ENCODE measurements at places on chromosomes 11 and 22.

DNA sequence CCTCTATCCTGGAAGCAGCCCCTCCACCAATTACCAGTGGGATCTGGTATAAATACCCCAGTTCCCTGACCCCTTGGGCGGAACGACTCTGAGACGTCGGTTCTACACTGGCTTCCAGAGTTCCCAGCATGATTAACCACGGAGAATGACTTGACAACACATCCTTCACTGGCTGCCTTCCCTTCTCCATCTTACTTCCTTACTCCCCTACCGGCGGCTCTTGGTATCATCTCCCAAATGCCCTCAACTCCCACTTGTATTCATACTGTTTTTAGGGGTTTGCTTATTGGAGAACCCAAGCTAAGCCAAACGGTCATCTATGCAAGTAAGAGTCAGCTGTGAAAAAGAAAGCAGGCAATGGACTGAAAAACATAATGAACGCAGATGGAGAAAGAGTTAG lies 56.1 kb downstream of the APOL3 start:
- DNase-seq = no peak

DNA sequence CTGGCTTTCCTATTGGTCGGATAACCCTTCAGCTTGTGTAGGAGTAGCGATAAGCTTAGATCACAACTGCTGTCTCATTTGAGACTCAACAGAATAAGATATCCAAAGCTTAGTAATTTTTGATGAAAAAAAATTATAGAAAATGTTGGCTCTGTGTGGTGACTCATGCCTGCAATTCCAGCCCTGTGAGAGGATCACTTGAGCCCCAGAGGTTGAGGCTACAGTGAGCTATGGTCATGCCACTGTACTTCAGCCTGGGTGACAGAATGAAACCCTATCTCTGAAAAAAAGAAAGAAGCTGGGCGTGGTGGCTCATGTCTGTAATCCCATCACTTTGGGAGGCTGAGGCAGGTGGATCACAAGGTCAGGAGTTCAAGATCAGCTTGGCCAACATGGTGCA lies 55.6 kb upstream of the RRM1 start:
- DNase-seq = no peak

- no peak for DNase-seq
These were observed 53.6 kb upstream of the VSTM5 start for GRCh38 chr11:93903989-93904388.

DNA sequence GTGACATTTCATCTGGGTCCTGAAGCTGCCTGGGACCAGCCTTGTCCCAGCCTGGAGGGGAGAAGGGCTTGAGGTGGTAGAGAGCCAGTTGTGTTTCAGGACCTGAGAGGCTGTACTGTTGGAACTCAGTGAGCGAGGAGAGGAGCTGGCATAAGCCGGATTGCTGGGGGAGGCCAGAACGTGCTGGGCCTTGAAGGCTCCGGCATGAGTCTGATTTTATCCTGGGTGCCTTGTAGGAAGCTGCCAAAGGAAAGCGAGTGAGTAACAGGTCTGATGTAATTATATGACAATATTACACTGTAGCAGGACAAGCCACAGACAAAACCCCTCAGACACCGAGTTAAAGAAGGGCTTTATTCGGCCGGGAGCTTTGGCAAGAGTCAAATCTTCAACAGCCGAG lies 17.2 kb downstream of the AP2A2 start:
- no peak for DNase-seq

- no peak for DNase-seq
These were observed 14.8 kb downstream of the FAM181B start for GRCh38 chr11:82718821-82719220.

DNA sequence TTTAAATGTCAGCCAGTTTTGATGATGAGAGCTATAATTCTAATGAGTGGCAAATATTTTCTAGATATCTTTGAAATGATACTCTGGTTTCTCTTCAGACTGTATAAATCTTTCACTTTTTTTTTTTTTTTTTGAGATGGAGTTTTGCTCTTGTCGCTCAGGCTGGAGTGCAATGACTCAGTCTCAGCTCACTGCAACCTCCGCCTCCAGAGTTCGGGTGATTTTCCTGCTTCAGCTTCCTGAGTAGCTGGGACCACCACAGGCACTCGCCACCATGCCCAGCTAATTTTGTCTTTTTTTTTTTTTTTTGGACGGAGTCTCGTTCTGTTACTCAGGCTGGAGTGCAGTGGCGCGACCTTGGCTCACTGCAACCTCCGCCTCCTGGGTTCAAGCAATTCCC lies 113.6 kb downstream of the TEAD1 start:
- no peak for DNase-seq

DNA sequence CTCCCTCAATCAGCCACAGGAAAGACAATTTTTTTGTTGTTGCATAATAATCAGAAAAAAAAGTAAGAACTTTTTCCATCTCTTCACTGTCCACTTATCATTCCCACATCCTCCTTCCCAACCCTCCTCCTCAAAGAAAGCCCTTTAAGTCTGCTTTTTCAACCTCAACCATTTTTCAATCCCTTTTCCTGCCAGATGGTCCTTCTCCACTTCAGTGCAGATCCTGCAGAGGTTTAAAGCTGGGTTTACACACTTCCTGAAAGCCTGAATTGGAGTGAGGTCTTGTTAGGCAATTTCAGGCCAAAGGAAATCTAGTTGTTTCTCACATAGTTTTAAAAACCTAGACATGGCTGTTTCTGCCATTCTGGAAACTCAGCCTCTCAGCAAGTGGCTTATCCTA lies 78.3 kb downstream of the RPL27A start:
- no peak for DNase-seq

DNA sequence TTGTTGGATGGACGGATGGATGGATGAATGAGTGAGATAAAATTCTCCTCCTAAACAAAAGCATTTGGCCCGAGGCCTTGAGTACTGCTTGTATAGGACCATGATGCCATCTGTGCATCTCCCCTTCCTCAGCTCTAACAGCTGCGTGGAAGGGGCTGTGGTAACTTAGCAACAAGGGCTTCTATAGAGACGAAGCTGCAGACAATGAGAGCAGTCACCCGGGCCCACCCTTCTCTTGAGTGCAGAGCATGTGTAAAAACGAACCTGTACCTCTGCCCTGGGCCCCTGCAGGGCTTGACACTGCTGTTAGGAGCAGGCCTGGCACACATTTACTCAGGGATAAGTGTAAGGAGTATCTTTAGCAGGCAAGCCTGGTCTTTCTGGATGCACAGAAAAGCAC lies 391.5 kb downstream of the CADM1 start:
- DNase-seq = no peak

DNA sequence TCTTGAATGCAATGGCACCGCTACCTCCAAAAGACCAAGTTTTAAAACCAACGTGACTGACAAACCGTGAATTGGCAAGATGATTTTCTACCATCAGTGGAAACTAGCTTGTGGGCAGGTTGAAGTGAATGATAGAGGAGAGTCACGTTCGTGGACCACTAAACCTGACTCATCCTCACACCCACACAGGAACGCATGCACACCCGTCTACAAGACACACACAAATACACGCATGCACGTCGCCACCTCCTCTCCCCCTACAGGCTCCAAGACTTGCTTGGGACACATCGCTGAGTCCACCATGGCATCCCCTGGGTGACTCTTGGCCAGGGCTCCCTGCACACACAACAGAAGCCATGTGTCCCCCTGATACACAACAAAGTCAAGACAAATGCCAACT lies 14.4 kb downstream of the TMPRSS6 start:
- peak; percentile 52 for DNase-seq

DNA sequence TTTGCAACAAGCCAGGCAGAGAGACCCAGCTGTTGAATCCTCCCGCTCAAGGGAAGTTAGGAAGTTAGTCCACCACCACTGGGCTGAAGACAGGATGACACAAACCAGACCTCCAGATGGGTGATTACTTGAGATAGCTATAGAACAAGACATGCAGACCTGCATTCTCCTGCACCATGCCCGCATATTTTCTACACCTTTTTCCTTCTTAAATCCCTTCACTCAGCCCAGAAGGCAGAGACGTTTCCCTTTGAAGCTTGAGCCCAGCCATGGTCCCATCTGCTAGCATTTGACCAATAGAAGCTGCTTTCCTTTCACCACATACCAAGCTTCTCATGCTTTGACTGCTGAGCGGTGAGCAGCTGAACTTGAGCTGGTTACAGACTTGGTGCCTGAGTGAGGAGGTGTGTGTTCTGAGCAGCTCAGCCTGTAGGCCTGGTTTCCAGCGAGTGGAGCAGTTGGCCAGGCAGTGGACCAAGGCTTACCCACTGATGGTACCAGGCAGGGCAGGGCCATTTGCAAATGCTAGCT lies 29.2 kb upstream of the CBX6 start:
- DNase-seq = no peak

DNA sequence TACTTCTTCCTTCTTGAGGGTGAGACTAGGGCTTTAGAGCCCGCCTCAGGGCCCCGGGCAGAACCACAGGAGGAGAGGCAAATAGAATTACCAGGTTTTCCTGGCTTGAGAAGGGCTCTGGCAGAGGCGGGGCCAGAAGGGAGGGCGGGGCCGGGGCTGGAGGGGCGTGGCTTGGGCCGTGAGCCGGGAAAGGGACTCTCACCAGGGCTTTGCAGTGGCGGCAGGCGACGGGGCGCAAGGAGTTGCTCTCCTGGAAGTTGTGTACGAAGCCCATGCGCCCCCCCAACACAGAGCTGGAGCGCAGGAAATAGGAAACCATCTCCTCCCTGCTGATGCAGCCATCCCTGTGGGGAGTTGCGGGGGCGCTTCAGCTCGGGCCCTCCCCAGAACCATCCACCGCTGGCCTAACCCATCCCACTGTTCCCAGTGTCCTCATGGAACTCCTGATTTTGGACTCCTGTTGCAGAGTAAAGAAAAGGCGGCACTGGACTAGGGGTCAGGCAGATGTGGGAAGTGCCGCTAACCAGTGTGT lies 6.9 kb upstream of the NRXN2 start:
- no peak for DNase-seq

GRCh38 chr11:13664351-13664750 lies 4.1 kb upstream of the FAR1 start:
- no peak for DNase-seq

- DNase-seq = no peak
These were observed 35.6 kb upstream of the TP53I11 start for GRCh38 chr11:44986315-44986714.

- no peak for DNase-seq
These were observed 1.5 kb upstream of the JAML start for GRCh38 chr11:118226296-118226695.

DNA sequence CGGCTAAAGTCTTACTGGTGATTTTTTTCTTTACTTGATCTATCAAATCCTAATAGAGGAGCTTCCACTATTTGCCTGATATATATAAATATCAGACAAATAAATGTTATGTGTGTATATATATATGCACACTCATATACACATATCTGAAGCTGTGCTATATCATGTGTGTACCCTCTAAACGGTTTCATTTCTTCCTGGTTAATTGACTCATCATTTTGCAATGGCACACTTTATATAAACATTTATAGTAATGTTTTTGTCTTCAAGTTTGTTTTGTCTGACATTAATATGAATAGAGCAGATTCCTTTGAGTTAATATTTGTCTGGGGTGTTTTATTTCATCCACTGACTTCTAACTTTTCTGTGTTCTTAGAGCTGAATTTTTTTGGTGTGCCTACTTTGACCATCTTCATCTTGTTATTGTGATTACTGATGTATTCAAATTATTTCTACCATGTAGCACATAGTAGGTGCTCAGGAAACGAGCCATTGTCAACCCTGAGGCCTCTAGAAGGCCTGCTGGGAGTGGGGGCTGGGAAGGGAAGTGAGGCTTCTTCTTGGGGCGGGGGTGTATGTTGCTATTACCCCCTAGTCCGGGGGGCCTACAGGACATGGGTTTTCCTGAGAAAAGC lies 82.6 kb downstream of the LRRC32 start:
- DNase-seq = no peak

GRCh38 chr11:47388697-47389576 lies 10.6 kb upstream of the SPI1 start:
- DNase-seq = no peak

GRCh38 chr11:133747409-133747808 lies 97.9 kb downstream of the SPATA19 start:
- no peak for DNase-seq

DNA sequence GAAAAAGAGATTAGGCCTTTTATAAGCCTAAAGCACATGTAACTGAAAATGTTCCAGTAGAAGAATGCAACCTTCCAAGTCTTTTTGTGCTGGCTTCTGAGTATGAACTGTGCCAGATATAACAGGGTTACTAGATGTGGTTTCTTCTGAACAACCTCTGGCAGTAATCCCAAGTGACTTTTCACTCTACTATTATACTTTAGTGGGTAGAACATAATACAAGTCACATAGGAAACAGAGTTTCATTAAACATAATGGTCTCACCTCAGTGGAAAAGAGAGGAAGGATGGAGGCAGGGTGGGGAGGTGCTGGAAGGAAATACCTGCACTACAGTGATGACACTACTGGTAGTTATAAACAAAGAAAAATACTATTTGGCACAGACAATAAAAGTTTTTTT lies 81.3 kb downstream of the PHF21A start:
- no peak for DNase-seq

- no peak for DNase-seq
These were observed 39.5 kb downstream of the ELFN2 start for GRCh38 chr22:37387793-37388192.

- DNase-seq = no peak
These were observed 181.2 kb upstream of the API5 start for GRCh38 chr11:43130616-43131015.

DNA sequence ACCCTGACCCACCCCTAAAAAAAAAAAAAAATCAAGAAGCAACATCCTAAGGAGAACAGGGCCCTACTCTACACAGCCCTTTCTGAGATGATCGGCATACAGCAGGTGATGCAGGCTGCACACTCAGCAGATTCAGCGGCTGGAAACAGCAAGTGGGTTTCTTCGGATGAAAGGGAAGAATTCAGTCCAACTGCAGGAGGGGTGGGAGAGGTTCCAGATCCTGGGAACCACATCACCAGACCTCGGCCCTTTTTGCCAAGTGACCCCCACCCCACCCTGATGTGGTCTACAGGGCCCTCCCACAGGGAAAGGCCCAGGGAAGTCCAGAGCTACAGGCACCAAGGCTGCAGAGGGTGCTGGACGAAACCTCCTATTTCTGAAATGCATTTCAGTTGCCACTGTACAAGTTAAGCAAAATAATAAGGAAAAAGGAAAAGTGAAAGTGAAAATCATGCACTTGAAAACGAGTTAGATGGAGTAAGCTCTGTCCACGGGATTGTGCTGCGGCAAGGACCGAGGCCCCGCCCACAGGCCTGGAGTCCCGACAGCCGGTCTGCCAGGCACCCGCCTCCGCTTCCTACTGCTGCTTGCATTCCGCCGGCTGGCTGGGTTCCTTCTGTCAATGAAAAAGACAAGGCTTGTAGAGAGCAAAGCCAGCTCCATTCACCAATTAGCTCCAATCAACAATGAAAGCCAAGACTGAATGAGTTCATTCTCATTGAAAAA lies 16.0 kb upstream of the PHLDA2 start:
- no peak for DNase-seq

GRCh38 chr11:70372076-70372475 lies 26.3 kb upstream of the CTTN start:
- DNase-seq = no peak

GRCh38 chr11:62801071-62801470 lies 4.2 kb downstream of the NXF1 start:
- DNase-seq = no peak

- DNase-seq = no peak
These were observed 28.5 kb upstream of the SMIM38 start for GRCh38 chr11:69127081-69127850.

All from activated CD4-positive, CD25-positive, alpha-beta regulatory T cell treated with anti-CD3 and anti-CD28 coated beads, Interleukin-2, amount 50 U/mL, for 16 hours (primary cell).